ENCODE measurements at places on chromosomes 1 and 21.
A peak's percentile ranks its signal among the peaks of the same experiment; 100 is the strongest.

DNA sequence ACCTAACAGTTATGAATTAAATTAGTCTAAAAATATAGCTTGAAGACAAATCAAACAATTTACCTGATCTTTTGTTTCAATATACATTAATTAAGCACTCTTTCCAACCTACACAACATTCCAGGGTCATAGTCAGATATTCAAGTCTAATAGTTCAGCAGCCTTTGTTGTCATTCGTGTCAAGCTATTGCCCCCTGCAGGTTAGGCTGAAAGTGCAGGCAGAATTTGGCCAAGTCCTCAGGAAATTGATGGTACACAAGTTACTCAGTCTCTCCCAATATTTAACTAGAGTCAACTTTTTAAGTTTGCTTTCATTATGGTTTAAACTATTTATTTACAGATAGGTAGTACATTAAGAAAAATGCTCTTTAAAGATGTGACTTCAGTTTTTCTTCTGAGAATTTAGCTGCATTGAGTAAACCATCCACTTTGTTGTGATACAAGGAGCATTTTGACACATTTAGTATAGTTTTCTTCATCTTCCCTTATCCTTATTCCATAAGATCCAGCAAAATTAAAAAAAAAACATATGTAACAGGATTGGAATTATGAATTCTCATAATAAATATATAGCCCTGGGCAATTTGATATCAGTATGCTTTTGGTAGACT, 130.3 kb upstream of the DPYD start:
- peak; percentile 56 for DNase-seq

GRCh38 chr21:33427051-33427450, 23.8 kb downstream of the IFNGR2 start:
- DNase-seq: no peak

DNA sequence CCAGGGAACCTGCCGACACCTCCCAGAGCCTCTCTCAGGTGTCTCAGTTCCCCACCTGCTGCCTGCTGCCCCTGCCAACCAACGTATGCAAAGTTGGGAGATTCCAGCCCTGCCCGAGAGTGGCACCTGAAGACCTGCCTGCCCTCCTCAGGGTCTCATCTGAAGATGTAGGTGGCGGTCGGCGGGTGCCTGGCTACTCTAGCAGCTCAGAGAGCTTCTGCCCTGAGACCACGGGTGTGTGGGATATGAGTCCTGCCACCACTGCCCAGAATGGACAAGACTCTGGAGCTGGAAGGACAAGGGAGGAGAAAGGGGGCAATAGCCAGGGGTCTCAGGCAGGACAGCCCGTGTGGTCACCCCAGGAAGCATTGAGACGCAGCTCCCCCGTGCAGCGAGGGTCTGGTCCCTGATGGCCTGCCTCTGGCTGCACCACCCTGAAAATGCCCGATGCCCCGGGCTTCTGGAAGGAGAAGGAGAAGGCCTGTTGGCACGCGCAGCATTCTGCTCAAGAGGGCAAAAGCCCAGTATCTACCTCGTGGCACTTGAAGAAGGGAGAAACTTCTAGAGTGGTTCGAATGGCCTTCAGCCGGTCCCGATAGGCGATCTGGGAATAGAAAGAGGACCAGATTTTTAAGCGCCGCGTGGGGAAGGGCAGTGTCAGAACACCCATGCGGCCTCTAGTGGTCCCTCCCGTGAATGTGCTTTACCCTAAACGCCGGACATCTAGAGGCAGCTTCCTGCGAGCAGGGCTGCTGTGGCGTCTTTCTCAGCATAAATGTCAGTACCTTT, 88.8 kb downstream of the STUM start:
- no peak for DNase-seq

DNA sequence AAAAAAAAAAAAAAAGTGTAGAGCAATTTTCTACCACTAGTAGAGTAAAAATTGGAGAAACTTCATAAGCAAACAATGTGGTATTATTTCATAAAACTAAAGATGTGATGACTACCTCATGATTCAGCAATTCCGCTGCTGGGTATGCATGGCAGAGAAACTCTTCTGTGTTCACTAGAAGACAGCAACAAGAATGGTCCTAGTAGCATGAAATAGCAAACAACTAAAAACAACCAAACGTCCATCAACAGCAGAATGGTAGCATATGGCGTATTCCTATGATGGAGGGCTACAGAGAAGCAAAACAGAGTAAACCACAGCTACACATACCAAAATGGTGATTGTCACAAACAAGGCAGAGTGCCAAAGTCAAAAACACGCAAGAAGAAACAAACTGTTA, 18.9 kb downstream of the HTR1D start:
- DNase-seq: no peak

DNA sequence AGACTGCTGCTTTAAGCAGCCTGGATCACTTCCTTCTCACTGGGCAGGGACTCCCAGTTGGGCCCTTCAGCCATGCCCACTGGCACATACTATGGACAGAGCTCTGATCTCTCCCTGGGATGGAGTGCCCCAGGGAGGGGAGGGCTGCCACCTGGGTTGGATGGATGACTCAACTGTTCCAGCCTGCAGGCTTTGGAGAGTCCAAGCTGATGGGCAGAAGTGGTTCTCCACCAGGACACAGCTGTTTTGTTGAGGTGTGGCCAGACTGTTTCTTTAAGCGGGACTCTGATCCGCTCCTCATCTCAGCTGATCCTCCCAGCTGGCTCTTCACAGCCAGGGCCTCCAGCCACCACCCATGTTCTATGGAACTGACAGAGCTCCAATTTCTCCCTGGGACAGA, 166.9 kb downstream of the MAGI3 start:
- no peak for DNase-seq

DNA sequence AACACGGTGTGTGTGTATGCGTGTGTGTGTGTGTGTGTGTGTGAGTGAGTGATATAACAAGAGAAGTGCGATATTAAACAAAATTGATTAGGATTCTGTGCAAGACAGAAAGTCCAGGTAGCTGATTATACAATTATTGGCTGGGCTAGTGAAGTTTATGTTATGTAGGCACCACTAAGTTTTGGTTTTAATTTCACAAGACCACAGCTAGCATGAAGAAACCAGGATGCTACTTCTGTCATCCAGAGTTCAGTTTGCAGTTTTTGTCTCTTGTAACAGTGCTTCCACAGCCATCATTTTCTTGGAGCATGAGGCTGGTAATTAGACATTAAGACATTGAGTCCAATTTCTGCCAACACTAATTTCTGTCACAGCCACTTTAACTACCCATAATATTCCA, 1590.2 kb upstream of the B3GALT2 start:
- DNase-seq: no peak

DNA sequence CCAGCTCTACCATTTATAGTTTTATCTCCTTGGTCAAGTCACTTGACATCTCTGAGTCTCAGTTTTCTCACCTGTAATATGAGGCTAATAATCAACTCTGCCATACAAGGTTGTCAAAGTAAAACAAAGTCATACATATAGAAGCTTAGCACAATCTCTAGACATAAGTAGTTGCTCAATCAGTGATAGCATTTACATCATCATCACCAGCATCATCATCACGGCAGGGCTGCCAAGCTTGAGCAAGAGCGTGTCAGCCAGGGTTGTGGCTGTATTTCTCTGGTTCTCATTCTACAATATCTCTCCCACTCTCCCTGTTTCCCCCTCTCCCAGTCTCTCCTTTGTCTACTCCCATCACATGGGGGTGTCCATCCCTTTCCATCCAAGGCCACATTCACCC, 41.7 kb upstream of the COA6 start:
- no peak for DNase-seq

DNA sequence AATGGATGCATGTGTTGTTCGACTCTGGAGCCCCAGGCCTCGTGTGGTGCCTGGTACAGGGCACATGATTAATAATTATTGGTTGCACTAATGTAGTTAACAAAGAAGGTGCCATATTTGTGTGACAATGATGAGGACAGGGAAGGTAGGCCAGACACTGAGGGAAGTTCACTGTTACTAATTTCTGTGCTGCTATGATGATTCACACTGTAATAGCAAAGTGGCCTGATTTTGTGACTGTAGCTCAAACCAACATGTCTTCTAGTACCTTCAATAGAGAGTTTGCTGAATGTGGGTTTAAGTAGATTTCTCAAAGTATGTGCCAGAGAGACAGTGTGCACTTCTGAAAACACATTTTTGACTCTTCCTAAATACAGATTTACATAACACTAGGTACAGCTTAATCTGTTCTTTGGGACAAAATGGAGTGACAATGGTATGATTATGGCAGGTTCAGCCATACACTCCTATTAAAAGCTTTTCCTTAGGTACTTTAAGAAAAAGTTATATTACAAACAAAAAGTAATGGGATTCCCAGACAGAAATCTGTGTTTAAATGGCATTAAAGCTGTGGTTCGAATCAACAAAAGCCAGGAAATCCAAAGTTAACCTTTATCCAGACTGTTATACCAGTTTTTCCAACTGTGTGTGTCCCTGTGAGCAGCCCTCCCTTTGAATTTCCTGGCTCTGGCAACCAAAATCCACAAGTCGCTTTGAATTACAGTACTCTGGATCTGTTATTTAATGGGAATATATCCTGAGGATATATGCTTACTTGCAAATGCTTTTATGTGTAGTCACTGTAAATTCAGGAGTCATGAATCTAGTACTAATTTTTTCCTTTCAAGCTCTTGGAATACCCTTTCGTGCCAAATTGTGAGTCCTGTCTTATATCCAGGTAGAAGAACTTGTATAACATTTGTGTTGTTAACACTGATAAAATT, 277.1 kb upstream of the SGIP1 start:
- DNase-seq: no peak

GRCh38 chr1:55382806-55383305, 167.7 kb upstream of the USP24 start:
- DNase-seq: no peak

DNA sequence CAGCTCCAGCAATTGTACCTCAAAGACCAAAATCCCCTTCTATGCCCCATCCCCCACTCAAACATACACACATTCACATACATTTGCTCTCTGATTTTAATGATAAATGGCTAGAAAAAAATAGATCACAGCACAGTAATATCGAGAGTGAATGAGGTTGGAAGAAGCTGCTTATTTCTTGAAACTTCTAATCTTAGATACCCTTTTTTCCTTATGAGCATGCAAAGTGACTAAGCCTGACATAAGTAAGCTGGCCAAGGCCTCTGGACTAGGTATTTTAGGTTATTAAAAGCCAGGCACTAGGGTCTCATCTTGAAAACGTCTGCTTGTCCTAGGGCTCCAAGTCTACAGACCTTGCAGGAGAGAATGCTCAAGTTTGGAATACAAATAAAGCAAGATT, 133.6 kb downstream of the TGFBR3 start:
- no peak for DNase-seq

- DNase-seq: no peak
Measured at GRCh38 chr1:3912809-3913685, 13.0 kb upstream of the C1orf174 start.

GRCh38 chr1:32702599-32703478, at the start of gene SYNC:
SYNC (minus strand) TSS chr1:32702770; CDS start chr1:32702660, 110 bp downstream.
- DNase-seq: no peak

DNA sequence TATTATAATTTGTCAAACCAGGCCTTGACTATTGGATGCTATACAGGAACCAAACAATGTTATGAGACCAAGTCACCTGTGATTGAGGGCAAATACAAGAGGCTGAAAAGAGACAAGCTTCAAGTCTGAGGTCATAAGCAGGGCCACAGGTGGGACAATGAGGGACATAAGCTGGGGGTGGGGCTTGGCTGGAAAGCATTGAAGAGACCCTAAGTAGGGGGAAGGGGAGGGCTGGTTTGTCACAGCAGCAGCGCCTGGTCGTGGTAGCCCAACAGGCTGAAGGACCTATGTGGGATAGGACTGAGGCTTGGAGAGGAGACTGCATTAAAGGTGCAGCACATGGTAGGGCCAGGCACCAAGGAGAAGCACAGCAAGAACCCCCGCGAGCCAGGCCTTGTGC, 17.9 kb downstream of the HMGN2 start:
- no peak for DNase-seq

- DNase-seq: no peak
Measured at GRCh38 chr1:110647254-110647891, 27.4 kb downstream of the KCNA3 start.
